Adrenal gland (tissue), 19 donors: ENCODE measurements at places on chromosomes 13 and 19. TPM values are rescaled to one million over a fixed set of nuclear protein-coding genes. Genes with fewer than 3 reads are reported as not detected.

Gene LGALS16
- not detected for total RNA-seq

Gene PSG2
- 0.11 TPM for total RNA-seq

Gene SCAF1
- 80.9 TPM for total RNA-seq

Gene LIM2
- total RNA-seq = not detected

Gene MAB21L1
- 0.06 TPM for total RNA-seq

Gene SOX21
- total RNA-seq = not detected

Gene RAB3A
- 3.0 TPM for total RNA-seq

Gene CEACAM7
- not detected for total RNA-seq

Gene ZNF490
- total RNA-seq = 5.3 TPM

Gene TM9SF2
- 100 TPM for total RNA-seq

Gene UPK1A
- total RNA-seq = not detected

Gene SLC6A16
- 1.5 TPM for total RNA-seq

Gene EID2B
- total RNA-seq = 3.6 TPM

Gene CBY2
- not detected for total RNA-seq

Gene ZNF66
- total RNA-seq = 5.4 TPM

Gene CYP2A6
- 0.18 TPM for total RNA-seq

Gene UHRF1
- total RNA-seq = 2.6 TPM

Gene STAP2
- 47.5 TPM for total RNA-seq

Gene RNASEH2B
- total RNA-seq = 23.8 TPM

Gene WDR62
- total RNA-seq = 0.12 TPM

Gene HSPB6
- 230 TPM for total RNA-seq

Gene SELENOV
- not detected for total RNA-seq

Gene TMEM272
- not detected for total RNA-seq

Gene DENND1C
- total RNA-seq = 7.6 TPM

Gene ZNF557
- 13.7 TPM for total RNA-seq

Gene ZBTB45
- 17.8 TPM for total RNA-seq

Gene DNAAF3
- 1.9 TPM for total RNA-seq

Gene ZNF471
- total RNA-seq = 3.8 TPM

Gene RUBCNL
- total RNA-seq = 2.9 TPM

Gene EEF2
- 2,137 TPM for total RNA-seq

Gene ZNF649
- total RNA-seq = 7.7 TPM

Gene HIPK4
- total RNA-seq = 0.06 TPM

Gene DBP
- total RNA-seq = 78.3 TPM

Gene C2CD4C
- total RNA-seq = 0.69 TPM

Gene POU4F1
- total RNA-seq = not detected

Gene VSTM1
- not detected for total RNA-seq

Gene ATXN8OS
- not detected for total RNA-seq

Gene KLF1
- not detected for total RNA-seq

Gene RASIP1
- total RNA-seq = 14.3 TPM

Gene CYP2S1
- 1.7 TPM for total RNA-seq

Gene VN1R2
- not detected for total RNA-seq

Gene NKG7
- 1.1 TPM for total RNA-seq

Gene SYNGR4
- not detected for total RNA-seq
